Karpas-422 (cell line): ENCODE measurements at places on chromosomes 4 and X. TPM values are rescaled to one million over a fixed set of nuclear protein-coding genes. Genes with fewer than 3 reads are reported as not detected.

GRCh38 chr4:89324671-89325070 lies 17.1 kb upstream of the GPRIN3 start:
- H3K36me3 ChIP-seq, result no peaks in the 10 kb centered on the region
- peak; percentile 90 for DNase-seq
- H3K27me3 ChIP-seq, result no peaks in the 10 kb centered on the region
- H3K27ac ChIP-seq, result peak overlapping the region; percentile 79

GRCh38 chr4:182015893-182016292 lies 227.3 kb upstream of the TENM3 start:
- no peaks in the 10 kb centered on the region for H3K36me3 ChIP-seq
- no peak overlapping the region for H3K27ac ChIP-seq
- no peak overlapping the region for H3K4me3 ChIP-seq

FRMPD4 gene
- total RNA-seq, result not detected in 2 replicates

DNA sequence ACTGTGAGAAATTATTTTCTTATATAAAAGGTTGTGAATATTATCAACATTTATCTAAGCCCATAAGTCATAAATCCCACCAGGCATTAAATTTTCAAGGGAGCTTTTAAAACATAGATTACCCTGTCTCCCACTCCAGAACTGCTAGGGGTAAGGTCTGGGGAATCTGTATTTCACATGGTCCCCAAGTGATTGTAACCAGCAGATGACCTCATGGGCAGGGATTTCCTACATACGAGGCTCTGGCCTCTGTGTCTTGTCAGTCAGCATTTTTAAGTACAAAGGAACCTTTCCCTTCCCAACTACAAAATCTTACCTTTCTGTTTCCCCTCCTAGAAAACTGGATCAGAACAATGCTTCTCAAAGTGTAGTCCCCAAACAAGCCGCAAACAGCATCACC lies 188.6 kb downstream of the TSPAN5 start:
- H3K36me3 ChIP-seq, result no peaks in the 10 kb centered on the region
- no peak overlapping the region for H3K27ac ChIP-seq
- no peak for DNase-seq
- no peak overlapping the region for H3K4me3 ChIP-seq
- H3K4me1 ChIP-seq, result peaks cover 4% of the 10 kb centered on the region
- no peaks in the 10 kb centered on the region for H3K27me3 ChIP-seq

- H3K4me3 ChIP-seq, result no peak overlapping the region
- H3K27me3 ChIP-seq, result no peaks in the 10 kb centered on the region
- no peaks in the 10 kb centered on the region for H3K36me3 ChIP-seq
- DNase-seq, result no peak
Observed at GRCh38 chr4:92497141-92497540, 193.4 kb downstream of the GRID2 start.

- H3K4me3 ChIP-seq, result no peak overlapping the region
- H3K27me3 ChIP-seq, result no peaks in the 10 kb centered on the region
- no peaks in the 10 kb centered on the region for H3K36me3 ChIP-seq
- no peak overlapping the region for H3K27ac ChIP-seq
- no peak for DNase-seq
Observed at GRCh38 chrX:9414416-9414815, 50.4 kb upstream of the TBL1X start.

- no peaks in the 10 kb centered on the region for H3K4me1 ChIP-seq
- DNase-seq, result peak; percentile 10
- H3K36me3 ChIP-seq, result no peaks in the 10 kb centered on the region
Observed at GRCh38 chr4:26713563-26714151, 129.8 kb downstream of the TBC1D19 start.

AR gene
- total RNA-seq, result 0.25 and 1.5 TPM in 2 replicates

DNA sequence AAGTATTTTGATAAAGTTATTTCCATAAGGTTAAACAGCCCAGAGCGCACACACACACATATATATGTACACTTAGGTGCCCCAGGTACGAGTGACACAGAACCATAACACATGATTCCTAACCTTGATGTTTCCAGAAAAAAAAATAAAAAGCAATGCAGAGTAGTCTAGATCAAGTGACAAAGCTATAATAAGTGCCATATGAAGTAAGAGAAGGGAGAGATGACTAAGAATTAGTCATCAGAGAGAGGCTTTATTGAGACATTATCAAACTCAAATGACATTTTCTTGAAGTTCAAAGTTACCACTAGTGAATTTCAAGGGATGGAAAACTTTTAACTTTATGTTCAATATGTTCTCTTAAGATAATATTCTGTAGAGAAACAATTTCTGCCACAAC lies 215.0 kb downstream of the HTR2C start:
- no peaks in the 10 kb centered on the region for H3K4me1 ChIP-seq
- no peaks in the 10 kb centered on the region for H3K36me3 ChIP-seq
- no peak for DNase-seq

- no peak overlapping the region for H3K27ac ChIP-seq
- H3K27me3 ChIP-seq, result no peaks in the 10 kb centered on the region
- H3K4me3 ChIP-seq, result no peak overlapping the region
- H3K4me1 ChIP-seq, result no peaks in the 10 kb centered on the region
- no peaks in the 10 kb centered on the region for H3K36me3 ChIP-seq
- no peak for DNase-seq
Observed at GRCh38 chrX:20740443-20740842, 473.7 kb upstream of the RPS6KA3 start.

- H3K27ac ChIP-seq, result peak overlapping the region; percentile 100
- H3K27me3 ChIP-seq, result no peaks in the 10 kb centered on the region
- H3K36me3 ChIP-seq, result no peaks in the 10 kb centered on the region
- DNase-seq, result peak; percentile 92
Observed at GRCh38 chr4:40301603-40302002, 33.5 kb upstream of the CHRNA9 start.

DNA sequence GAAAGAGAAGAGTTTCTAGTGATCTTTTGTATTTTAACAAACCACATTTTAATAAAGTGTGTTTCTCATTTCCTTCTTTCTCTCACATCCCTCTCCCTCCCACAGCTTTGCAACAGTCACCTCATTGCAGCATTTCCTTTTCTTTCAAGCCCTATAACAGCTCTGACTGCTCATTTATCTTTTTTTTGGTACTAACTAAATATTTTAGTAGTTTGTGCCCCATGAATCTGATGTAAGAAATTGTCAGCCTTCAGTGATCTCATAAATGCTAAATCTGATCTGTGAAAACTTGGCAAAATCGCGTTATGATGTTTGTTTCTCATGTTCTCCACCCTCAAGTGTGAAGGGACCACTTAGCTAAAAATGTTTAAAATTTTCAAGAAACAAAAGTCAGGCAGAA lies 258.5 kb upstream of the SLIT2 start:
- no peaks in the 10 kb centered on the region for H3K36me3 ChIP-seq
- no peaks in the 10 kb centered on the region for H3K27me3 ChIP-seq
- H3K4me3 ChIP-seq, result no peak overlapping the region
- no peaks in the 10 kb centered on the region for H3K4me1 ChIP-seq
- H3K27ac ChIP-seq, result no peak overlapping the region

- no peak overlapping the region for H3K4me3 ChIP-seq
- peak; percentile 50 for DNase-seq
Observed at GRCh38 chrX:50889582-50889981, 21.0 kb upstream of the BMP15 start.

DNA sequence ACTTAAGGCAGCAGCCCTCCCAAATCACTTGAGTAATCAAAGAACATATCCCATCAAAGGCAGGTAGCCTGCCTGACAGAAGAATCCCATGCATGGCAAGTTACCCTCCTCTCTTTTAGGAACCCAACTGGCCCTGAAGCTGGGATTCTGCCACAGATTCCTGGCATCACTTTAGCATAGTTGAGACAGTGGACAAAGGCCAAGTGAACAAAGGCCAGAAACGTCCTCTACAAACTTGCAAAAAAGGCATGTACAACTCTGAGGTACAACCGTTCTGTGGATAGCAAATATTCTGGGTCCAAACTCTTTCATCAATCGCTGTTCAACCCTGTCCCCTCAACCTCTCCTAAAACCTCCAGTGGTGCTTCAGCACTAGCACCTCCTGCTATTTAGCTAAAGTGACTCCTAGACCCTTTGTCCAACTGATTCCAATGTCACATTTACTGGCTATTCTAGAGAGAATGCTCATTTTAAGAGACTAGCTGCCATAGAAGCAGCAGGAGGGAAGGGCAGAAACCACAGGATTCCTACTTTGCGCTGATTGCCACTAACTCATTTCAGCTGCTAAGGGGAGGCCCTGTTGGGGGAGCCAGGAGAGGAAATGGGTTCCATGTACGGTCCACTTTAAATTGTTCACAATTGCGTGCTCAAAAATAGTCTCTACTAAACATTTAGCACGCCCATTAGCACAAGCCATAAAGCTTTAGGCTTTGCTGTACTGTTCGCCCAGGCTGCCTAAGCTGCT lies 105.9 kb downstream of the SHROOM4 start:
- H3K36me3 ChIP-seq, result no peaks in the 10 kb centered on the region
- H3K4me3 ChIP-seq, result no peak overlapping the region
- no peaks in the 10 kb centered on the region for H3K27me3 ChIP-seq
- DNase-seq, result no peak

- no peak overlapping the region for H3K27ac ChIP-seq
- H3K36me3 ChIP-seq, result peaks cover 42% of the 10 kb centered on the region
- DNase-seq, result no peak
- no peaks in the 10 kb centered on the region for H3K4me1 ChIP-seq
- no peak overlapping the region for H3K4me3 ChIP-seq
- H3K27me3 ChIP-seq, result no peaks in the 10 kb centered on the region
Observed at GRCh38 chrX:155108427-155108826, 37.1 kb downstream of the BRCC3 start.

DNA sequence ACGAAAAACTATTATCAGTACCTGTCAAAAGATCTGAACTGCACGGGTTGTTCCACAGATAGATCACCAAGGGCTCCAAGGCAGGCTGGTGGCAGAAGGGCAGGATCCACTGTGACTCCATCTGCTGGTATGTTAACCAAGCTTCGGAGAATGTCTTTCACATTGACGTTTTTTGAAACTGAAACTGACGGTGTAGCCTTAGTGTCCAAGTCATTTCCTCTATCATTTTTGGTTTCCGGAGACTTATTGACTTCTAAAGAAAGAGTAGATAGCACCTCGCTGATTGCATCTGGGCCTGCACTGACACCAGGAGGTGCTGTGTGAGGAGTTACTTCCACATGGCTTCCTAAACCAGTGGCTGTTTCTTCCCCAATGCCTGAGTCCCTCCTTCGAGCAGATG lies 186.9 kb downstream of the LRBA start:
- peak overlapping the region; percentile 17; the same call in 1 of the 2 replicates for H3K4me3 ChIP-seq
- H3K27me3 ChIP-seq, result no peaks in the 10 kb centered on the region
- peak overlapping the region; percentile 0; the same call in 1 of the 2 replicates for H3K27ac ChIP-seq
- H3K36me3 ChIP-seq, result peaks cover 10% of the 10 kb centered on the region
- H3K4me1 ChIP-seq, result peaks cover 16% of the 10 kb centered on the region

DNA sequence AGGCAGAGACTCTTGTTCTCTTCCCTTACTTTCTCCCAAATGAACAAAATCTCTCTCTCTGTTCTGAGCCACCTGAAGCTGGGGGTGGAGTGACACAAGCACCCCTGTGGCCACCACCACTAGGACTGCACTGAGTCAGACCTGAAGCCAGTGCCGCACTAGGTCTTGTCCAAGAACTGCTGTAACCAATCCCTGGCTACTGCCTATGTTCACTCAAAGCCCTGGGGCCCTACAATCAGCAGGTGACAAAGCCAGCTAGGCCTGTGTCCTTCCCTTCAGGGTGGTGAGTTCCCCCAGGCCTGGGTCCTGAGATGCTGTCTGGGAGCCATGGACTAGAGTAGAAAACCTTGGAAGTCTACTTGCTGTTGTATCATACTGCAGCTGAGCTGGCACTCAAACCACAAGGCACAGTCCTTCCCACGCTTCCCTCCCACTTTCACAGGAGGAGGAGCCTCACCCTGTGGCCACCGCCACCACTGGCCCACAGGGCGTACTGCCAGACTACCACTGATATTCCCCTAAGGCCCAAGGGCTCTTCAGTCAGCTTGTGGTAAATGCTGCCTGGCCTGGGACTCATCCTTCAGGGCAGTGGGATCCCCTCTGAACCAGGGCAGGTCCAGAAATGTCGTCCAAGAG lies 119.1 kb downstream of the RTL9 start:
- H3K4me1 ChIP-seq, result no peaks in the 10 kb centered on the region
- no peak overlapping the region for H3K4me3 ChIP-seq
- no peak for DNase-seq
- no peaks in the 10 kb centered on the region for H3K36me3 ChIP-seq
- no peak overlapping the region for H3K27ac ChIP-seq

GRCh38 chrX:9668537-9668936 lies 97.1 kb downstream of the GPR143 start:
- H3K4me1 ChIP-seq, result peaks cover 65% of the 10 kb centered on the region
- no peaks in the 10 kb centered on the region for H3K36me3 ChIP-seq
- H3K27ac ChIP-seq, result peak overlapping the region; percentile 78
- DNase-seq, result peak; percentile 61

IQCM gene
- not detected in 2 replicates for total RNA-seq

MAGEA11 gene
- total RNA-seq, result not detected in 2 replicates

TMEM154 gene
- total RNA-seq, result 0.14 and 0.22 TPM in 2 replicates

DCAF12L2 gene
- 0.22 TPM in 1 of 2 replicates, not detected in the other for total RNA-seq

DNA sequence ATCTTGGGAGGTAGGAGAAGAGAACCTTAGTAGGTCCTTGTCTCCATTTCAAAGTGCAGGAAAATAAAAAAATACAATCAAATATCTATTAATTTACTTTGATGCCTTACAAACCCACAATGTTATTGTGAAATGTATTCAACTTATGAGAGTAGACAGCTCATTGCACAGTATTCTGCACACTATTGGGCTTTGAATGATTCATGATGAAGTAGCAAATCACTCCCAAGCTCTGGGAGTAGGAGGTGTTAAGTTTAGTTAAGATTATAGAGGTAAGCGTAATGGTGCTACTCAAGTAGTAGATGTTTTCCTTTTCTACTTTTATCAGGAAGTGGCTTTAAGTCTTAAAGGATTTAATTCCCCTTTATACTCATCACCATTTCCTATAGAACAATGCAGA lies 32.8 kb upstream of the TMPRSS11A start:
- no peak overlapping the region for H3K4me3 ChIP-seq
- no peaks in the 10 kb centered on the region for H3K4me1 ChIP-seq
- no peaks in the 10 kb centered on the region for H3K27me3 ChIP-seq
- H3K36me3 ChIP-seq, result no peaks in the 10 kb centered on the region
- DNase-seq, result no peak

DNA sequence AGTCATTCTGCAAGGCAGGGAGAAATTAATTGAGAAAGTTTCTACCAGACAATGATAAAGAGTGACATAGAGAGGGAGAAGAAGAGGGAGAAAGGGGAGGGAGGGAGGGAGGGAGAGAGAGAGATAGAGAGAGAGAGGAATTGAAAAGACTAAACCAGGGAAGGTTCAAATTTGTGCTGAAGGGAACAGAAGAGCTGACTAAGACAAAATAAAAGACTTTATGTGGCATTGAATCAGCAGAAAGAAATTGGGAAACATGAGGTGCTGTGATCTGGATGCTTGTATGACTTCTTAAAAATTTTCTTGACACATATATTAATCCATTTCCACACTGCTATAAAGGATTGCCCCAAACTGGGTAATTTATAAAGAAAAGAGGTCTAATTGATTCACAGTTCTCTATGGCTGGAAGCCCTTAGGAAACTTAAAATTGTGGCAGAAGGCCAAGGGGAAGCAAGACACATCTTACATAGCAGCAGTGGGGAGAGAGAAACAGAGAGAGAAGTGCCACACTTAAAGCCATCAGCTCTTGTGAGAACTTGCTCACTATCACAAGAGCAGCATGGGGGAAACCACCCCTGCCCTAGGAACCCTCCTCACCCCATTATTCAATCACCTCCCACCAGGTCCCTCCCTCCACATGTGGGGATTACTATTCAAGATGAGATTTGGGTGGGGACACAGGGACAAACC lies 13.5 kb upstream of the CXCL6 start:
- no peak overlapping the region for H3K4me3 ChIP-seq
- H3K36me3 ChIP-seq, result no peaks in the 10 kb centered on the region
- DNase-seq, result no peak
- H3K27ac ChIP-seq, result no peak overlapping the region
- no peaks in the 10 kb centered on the region; the same call in 1 of the 2 replicates for H3K27me3 ChIP-seq
- no peaks in the 10 kb centered on the region for H3K4me1 ChIP-seq

AFM gene
- not detected in 2 replicates for total RNA-seq
